Stimulated activated CD4-positive, alpha-beta T cell treated with anti-CD3 and anti-CD28 coated beads, Interleukin-1b, Interleukin-23, amount 100 ng/mL, for 1 hour (primary cell): ENCODE measurements at places on chromosomes 6 and 20.

GRCh38 chr6:3202999-3203696 is 24.3 kb downstream of the TUBB2B start:
- no peak for DNase-seq

DNA sequence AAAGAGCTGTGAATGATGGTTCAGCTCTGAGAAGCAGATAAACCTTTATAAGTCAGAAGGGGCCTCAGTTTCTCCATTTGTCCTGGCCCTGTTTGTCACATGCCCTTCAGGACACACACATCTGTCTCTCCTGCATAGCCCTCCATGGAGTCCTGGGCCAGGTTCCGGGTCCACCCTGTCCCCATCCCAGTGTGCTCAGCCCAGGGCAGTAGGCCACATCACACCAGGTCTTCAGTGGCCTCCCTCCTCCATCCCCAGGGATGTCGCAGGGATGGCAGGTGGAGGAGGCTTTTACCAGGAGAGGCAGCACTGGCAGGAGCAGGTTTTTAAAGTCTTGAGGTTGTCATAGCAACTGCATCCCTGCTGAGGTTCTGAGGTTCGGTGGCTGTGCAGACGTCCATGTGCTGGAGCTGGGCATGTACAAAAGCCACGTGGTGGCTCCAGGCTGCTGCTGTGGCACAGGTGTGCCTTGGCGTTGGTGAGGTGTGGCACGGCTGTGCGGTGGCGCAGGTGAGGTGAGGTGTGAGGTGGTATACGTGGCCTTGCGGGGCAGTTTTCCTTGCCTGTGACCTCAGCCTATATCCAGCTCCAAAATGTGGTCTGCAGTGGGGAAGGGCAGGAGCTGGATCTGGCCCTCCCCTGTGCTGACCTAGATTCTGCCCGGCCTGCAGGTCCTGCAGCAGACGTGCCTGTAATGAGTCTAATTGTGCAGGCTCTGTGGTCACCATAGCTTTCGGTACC is 8.0 kb upstream of the NPBWR2 start:
- DNase-seq = no peak

GRCh38 chr20:10634211-10634610 is 39.6 kb downstream of the JAG1 start:
- no peak for DNase-seq

DNA sequence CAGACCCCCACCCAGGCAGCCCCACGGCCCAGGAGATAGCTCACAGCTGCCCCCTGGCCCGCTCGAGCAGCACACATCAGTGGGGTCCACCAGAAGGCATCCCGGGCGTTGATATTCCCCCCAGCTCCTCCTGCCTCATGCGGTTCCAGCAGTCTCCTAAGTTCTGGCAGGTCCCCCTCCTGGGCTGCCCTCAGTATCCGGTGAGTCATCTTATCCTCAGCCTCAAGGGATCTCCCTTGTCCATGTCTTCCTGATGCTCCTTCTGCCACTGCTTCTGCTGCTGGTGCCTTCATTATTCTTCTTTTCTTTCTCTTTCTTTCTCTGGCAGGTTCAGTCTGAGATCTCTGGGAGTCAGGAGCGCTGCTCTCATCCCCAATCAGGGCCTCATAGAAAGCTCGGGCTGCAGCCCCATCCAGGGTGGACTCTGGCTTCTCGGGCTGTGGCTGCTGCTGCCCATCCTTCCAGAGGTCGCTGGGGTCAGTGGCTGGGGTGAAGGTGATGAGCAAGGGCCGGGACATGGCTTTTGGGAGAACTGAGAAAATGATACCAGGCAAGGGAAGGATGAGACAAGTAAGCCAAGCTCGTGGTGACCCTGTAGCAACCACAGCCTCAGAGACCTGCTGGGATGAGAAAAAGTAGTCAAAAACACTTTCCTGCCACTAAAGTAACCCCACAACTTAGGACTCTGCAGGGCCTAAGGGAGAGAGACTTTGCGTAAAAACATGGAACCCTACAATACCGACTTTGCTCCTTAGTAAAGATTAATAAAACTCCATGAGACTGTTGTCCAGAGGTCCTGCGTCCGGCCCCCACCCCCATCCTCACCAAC is 622 bp downstream of the GPANK1 start:
- no peak for DNase-seq

DNA sequence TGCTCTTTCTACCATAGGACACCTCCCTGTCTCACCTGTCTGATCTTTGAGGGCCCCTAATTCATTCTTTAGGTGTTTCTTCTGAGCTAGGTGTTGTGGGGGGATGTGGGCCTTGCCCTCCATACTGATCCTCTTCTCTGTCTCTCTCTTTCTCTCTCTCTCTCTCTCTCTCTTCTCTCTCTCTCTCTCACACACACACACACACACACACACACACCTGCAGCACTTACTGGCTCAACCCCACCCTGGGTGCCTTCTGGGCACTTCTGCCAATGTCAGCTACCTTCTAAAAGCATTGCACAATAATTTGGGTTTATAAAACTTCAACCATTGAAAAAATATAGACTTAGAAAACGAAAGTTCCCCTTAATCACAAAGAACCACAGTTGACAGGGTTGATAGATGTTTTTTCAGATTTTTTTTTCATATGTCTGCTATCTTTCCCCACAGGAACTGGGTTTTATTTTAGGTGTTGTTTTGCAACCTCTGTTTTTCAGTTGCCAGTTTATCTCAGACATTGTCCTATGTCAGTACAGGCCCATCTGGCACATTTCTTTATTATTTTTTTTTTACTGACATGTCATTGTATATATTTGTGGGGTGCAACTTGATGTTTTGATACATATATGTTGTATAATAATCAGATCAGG is 28.1 kb downstream of the PKIG start:
- DNase-seq = no peak

DNA sequence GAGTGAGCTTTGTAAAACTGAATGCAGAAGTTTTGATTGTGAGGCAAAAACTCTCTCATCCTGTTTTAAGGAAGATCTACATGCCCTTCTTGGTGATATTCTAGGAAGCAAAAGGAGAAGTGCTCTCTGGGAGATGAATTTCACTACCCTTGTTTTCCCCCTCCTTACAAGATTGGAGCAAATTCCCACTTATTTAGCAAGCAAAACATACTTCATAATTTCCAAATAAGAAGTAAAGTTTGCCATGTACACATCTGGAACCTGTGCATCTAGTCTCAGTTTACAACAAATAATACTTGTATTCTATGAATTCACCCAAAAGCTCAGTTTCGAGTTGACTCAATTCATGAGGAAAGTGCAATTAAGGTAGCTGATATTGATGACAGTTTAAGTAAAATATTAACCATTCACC is 27.6 kb upstream of the IFNGR1 start:
- no peak for DNase-seq

DNA sequence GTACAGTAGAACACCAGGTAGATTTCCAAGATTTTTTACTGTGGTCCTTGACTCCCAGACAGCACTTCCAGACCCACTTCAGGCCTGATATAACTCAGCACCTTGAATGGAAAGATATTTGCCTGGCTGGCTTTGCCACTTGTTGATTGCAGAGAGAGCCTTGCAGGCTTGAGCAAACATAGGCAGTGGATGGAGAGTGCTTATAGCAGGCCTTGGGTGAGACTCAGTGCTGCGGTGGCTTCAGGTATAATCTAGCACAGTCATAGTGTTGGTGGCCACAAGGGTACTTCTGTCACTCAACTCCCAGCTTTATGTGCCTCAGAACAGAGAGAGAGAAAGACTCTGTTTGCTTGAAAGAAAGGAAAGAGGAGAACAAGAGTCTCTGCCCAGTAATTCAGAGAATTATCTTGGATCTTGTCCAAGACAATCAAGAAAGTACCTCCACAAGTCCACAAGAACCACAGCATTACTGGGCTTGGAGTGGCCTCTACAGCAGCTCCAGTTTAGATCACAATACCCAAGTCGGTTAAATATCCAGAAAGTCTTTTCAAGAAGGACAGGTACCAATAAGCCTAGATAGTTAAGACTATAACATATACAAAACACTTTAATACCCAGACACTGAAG is 70.5 kb upstream of the FKBP1C start:
- no peak for DNase-seq

DNA sequence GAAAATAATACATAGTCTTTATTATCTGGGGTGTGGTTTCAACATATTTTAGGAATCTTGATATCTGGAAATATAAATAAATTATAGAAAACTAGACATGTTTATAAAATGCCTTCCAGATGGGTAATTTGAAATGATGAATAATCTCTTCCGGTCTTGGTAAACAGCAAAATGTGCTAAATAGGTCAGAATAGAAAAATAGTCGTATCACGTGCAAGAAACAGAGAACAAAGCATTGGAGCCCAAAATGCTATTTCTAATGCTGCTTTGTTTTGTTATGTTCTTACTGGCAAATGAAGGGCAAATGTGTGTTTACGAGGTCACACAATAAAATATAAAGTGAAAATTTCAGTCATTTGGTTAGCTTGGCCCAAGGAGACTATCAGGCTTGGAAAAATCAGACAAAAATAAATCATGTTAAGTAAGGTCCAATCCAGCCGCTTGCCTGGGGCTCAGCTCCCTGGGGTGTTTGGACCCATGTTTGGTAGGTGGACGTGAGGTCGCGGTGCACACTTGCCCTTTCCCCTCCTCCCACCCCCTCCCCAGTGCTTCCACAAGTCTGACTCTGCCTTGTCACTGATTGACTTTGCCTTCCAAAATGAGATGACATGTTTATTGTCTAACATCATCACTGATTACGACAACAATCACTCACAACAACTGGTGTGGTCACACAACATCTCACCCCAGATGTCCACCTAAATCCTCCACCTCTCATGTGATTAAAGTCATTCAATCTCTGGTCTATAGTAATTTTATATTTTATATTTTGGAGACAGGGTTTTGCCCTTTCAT is 56.0 kb downstream of the RIN2 start:
- DNase-seq = no peak

- DNase-seq = no peak
These were observed 14.3 kb downstream of the GPX6 start for GRCh38 chr6:28501259-28501658.

DNA sequence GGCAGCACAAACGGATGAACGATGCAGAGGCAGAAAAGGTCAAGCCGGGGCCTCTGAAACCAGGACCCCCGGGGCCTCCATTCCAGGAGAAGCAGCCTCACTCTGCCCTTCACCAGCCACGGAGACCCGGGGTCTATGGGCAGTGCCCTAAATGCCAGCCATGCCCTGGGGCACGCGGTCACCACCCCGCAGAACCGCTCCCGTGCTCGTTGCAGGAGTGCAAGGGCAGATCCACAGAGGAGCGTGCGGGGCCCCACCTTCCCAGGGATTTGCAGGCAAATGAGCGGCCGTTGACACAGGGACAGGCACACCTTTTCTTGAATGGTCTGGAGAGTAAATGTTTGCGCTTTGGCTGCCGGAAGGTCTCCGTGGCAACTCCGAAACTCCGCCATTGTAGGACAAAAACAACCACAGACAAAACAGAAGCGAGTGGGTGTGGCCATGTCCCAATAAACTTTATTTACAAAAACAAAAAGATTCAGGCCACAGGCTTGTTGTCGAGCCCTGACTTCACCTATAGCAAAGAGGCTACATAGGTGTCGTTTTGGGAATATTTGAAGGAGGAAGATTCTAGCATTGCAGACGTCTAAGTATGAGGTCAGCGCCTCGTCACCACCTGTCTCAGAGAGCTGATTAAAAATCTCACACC is 163.3 kb downstream of the TAF4 start:
- DNase-seq = no peak

- DNase-seq = no peak
These were observed 2.5 kb upstream of the NELFCD start for GRCh38 chr20:58978351-58979190.

DNA sequence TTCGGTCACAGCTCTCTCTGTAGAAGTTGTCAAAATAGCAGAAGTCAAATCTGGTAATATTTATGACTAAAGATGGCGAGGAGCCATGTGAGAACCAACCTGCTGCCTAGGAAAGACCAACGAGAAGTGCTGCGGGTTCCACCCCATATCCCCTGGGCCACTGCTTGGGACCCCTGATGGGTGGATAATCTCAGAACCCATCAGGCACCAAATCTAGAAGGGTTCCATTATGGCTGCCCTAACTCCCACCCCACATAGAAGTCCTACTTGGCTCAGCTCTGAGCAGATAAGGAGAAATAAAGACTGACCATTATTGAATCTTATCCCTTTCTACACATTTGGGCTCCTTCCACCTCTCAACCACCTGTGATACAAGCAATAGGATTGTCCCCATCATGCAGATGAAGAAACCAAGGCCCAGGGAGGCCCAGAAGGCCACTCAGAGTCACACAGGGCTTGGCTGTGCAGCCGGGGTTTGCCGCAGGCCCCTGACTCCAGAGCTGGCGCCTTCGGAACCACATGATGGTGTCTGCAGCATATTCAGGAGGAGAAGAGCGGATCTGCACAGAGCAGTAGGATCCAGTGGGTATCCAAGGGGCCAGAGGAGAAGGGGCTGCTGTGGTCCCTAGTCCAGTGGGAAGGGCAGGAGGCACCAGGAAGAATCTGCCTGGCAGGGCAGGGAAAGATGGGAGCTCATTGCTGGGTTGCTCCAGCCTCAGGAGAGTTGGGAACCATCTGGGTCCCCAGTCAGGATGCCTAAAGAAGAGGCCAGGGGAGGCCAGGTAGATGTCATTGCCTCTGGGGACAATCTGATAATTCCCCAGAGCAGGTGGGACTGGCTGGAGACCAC is 9.6 kb upstream of the PCMTD2 start:
- DNase-seq = no peak

- no peak for DNase-seq
These were observed 144.1 kb upstream of the KCNK16 start for GRCh38 chr6:39466631-39467030.

- DNase-seq = no peak
These were observed 41.9 kb downstream of the PLEKHG1 start for GRCh38 chr6:150641398-150642139.

DNA sequence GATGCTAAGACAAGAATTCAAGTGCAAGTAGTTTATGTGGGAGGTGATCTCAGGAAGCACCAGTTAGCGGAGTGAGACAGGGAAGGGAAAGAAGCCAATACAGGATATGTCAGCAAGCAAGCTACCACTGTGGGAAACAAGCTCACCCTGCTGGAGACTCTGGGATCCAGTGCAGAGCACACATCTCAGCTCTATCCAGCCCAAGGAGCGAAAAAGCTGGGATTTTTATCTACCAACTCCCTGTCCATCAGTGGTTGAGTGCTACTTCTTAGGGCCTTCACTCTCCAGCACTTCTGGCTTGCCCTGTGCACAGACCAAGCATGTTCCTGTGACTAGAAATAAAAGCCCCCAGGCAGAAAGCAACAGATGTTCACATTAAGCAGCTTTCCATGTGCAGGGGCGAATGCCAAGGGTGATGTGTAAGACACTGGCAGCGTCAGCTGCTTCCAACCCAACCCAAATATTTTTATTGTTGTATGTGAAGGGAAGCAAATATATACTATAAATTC is 10.8 kb upstream of the RNF24 start:
- no peak for DNase-seq

GRCh38 chr6:49205526-49205925 is 257.5 kb downstream of the MMUT start:
- DNase-seq = no peak

GRCh38 chr6:89205819-89206218 is 11.3 kb downstream of the GABRR1 start:
- DNase-seq = no peak

- DNase-seq = no peak
These were observed 3.7 kb upstream of the NEDD9 start for GRCh38 chr6:11236076-11236750.
